Fibroblast of skin of right biceps (primary cell): ENCODE measurements at places on chromosomes 6 and 20.
A peak's percentile ranks its signal among the peaks of the same experiment; 100 is the strongest.

DNA sequence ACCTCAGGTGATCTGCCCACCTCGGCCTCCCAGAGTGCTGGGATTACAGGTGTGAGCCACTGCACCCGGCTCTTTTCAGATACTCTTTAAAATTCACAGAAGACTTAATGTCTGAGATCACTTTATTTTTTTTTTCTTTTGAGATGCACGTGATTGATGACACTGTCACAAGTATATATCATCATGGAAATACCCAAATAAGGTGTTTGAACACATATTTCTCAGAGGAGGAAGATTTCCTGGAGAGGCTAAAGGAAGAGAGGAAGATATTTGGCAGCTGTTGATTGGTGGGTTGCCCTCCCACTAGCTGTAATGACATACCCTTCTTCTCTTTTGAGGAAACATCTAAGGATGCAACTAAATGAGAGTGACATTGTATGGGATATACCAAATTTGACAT lies 225.9 kb upstream of the CITED2 start:
- DNase-seq, result no peak

- no peak for DNase-seq
Observed at GRCh38 chr20:36339646-36340592, 33.8 kb downstream of the DLGAP4 start.

- DNase-seq, result no peak
Observed at GRCh38 chr20:43065299-43065698, 124.4 kb downstream of the PTPRT start.

DNA sequence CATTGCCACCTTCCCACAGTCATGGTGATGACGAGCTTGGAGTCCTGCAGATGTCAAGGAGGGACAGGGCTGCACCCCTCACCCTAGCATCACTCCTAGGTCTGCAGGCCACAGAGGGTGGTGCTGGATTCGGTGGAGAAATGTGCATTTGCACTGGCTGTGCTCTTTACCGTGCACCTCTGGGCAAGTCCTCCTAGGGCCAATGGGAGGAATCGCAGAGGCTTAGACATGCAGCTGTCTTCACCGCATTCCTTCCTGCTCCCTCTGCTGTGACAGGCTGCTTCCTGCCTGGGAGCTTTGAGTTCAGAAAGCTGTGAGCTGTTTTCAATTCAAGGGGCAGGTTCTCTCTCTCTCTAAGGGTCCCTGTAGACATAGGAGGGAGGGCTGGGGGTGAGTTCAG lies 85.1 kb downstream of the EDN3 start:
- DNase-seq, result peak; percentile 65

DNA sequence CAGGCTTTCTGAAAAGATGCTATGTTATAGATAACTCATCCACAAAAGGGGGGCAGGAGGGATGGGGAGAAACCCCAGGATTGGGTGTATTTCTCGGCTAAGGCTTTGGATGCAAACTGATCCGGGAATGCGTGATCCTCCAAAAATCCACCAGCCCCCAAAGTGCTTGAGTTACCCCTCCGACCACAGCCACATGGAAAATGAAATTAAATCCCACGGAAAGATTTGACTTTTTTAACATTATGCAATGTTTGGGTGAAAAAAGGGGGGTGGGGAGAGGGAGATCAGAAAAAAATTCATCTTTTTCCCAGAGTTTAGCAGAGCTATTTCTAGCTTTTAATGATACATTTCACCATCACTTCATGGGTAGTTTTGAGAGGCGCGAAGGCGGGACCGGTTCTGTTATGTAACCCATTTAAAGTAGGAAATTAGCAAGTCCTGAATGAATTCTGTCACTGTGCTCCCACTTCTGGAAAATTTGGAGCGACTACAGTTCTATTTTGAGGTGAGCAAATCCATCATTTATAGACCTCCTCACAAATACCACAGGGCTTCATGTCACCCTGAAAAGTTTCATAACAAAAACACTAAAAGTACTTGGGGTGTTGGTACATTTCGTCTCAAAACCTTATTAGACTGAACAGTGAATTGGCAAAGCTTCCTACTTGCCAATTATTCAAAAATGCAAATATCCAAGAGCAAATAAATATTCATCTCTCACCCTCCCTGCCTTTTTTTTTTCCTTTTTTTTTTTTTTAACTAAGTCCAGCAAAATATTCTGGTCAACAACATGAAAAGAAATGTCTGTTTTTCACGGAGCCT lies 51.9 kb upstream of the NFATC2 start:
- DNase-seq, result peak; percentile 62
